ENCODE measurements at places on chromosomes 2 and 18.

- DNase-seq: no peak
Observed at GRCh38 chr2:97757062-97757461, 43.7 kb downstream of the ZAP70 start.

DNA sequence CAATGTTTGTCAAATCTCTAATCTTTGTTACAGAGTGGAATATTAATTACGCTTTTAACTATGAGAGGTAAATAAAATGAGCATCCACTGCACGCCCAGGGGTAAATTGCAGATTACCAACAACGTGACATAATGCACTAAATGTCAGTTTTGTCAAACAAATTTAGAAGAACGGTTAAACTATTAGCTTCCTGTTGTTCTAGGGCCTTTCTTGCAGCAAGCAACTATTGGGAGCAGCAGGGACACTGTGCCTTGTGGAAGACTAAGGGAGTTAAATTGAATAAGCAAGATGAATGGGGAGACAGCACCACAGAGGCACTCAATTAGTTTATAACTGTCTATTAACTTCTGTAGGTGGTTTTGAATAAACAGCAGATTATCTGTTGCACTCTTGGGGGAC lies 391.0 kb upstream of the RAB12 start:
- DNase-seq: no peak

DNA sequence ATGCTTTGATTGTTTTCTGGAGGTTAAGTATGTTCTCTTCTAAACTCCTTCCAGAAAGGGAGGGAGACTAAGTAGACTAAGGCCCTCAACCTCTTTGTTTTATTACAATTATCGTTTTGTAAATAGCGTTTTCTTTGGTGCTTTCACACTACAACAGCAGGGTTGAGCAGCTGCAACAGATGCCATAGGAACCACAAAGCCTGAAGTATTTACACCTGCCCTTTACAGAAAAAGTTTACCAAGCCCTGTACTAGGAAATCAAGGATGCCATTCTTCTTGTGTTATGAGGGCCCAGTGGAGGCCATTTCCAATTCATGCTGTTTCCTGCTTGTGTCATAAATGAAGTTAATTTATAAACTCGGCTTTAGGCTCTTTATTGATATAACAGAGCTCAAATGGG lies 914.8 kb downstream of the DCDC2C start:
- DNase-seq: no peak

- no peak for DNase-seq
Observed at GRCh38 chr2:160493227-160494028, at the start of gene RBMS1. TSS of gene RBMS1 (minus strand) at chr2:160493807. CDS start at chr2:160493363, 444 bp downstream.

DNA sequence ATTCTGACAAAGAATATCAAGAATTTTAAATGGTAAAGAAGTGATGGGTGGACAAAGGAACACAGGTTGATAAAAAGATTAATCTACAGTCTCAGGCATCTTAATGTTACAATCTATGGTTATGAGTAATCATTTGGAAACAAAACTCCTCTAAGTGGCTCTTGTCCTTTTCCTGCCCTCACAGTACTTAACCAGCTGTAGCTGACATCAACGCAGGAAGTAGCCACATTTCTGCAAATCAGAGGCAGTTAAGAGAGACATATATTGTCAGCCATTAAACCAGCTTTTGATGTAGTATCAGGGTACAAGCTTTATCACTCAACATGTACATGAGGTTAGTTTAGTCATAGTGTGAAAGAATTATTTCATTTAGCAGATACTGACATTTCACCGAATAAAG lies 244.6 kb downstream of the NR4A2 start:
- DNase-seq: no peak

- DNase-seq: no peak
Observed at GRCh38 chr18:21894619-21895367, 154.2 kb downstream of the MIB1 start.

- no peak for DNase-seq
Observed at GRCh38 chr2:199485732-199486335, 28.1 kb upstream of the SATB2 start.

DNA sequence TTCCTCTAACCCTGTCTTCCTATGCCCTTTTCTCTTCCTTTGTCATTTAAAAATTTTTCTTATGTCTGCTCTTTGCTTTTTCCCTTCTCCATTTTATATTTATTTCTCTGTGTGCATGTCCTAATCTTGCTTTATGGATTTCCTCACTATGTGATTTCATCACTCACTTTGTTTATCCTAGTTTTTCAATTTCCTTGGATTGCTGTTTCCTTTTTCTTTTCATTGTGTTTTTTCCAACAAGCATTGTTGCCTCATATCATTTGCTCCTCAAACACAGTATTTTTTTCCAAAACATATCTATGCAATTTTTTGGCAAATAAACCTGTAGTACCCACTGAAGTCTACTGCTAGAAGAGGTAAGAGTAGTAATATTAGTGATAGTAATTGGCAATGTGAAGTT lies 67.4 kb upstream of the PNPT1 start:
- no peak for DNase-seq

GRCh38 chr2:228866781-228867180 lies 404.3 kb downstream of the PID1 start:
- no peak for DNase-seq

- DNase-seq: no peak
Observed at GRCh38 chr2:176165370-176166050, 8.4 kb downstream of the HOXD3 start.

DNA sequence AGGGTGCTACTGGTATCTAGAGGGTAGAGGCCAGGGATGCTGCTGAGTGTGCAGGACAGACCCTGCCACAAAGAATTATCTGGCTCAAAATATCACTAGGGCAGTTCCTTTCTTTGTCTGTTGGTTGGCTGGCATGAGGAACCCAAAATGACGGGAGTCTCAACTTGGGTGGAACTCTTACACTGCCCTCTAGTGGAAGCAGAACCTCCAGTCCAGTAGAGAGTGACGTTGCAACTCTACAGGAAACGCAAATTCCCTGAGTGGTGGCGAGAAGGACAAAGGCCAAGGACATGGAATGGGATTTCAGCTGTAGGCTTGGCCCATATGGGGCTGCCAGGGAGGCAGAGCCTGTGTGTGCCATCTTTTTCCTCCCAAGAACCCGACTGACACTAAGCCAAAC lies 47.1 kb downstream of the COPS8 start:
- no peak for DNase-seq

- DNase-seq: no peak
Observed at GRCh38 chr2:16225545-16225944, 285.2 kb downstream of the MYCN start.
